CD4-positive, alpha-beta T cell (primary cell): ENCODE measurements at places on chromosomes 4 and X.

- no peak for DNase-seq
Observed at GRCh38 chr4:14918336-14918735, 83.9 kb upstream of the CPEB2 start.

DNA sequence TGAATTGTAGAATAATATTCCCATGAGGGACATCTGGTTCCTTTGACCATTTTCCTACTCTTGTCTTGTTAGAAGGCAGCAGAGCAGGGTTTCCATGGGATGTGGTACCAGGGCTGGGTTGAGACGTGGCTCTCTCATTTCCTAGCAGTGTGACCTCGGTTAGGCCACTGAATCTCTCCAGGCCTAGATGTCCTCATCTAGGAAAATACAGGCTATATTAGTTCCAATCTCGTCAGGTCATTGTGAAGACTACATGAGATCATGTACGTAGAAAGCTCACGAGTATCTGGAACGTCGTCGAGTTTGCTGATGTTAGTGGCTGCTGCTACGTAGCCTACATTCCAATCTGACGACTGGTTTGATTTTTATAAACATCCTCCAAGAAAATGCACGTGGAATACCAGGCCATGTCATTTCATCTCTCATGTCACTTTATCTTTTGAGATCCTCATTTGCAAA lies 278.2 kb upstream of the GATB start:
- DNase-seq: no peak

DNA sequence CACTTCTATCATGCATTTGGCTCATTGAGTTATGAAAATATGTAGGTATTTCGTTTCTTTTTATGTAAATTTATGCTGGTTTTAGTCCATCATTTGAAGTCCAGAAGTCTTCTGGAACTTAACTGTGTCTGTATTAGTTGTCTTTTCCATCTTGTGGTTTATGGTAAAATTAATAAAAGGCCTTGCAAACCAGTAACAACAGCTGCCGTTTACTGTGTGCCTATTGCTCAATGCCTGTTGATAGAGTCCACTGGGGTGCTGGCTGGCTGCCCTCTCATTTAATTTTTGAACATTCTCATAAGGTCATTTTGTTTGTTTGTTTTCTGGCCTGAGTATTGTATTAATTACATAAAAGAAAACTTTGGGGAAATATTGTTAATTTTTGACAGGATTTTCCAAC lies 98.0 kb downstream of the NAA11 start:
- DNase-seq: no peak

DNA sequence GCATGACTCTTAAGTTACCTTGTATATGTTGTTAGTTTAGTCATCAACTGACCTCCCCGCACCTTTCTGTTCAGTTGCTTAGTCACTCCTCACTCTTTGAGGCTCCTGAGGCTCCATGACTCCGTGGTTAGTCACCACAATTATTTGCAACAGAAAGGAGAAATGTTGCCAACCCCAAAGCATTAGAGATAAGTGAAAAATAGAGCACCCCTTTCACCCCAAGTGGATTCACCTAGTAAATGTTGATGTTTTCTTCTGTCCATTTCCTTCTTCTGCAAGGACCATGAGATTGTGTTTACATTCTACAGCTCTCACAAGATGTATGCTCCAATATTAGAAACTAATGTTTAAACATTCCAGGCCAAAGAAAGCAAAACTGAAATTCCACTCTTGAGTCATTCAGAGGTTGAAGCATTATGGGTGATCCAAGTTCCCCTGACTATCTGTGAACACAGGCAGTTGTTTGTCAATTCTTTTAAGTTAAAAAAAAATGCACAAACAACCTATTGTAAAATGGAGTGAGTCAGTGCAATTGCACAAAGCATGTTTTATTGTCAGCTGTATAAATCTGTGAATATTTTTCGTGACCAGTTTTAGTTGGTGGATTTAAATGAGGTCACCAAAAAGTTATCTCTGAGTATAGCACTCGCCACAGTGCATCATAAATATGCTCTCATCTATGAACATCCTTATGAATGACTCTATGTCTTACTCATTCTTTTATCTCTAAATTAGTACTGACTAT lies 552.4 kb upstream of the MAGEB2 start:
- no peak for DNase-seq

GRCh38 chr4:26034849-26035248 lies 120.8 kb downstream of the SMIM20 start:
- DNase-seq: no peak

GRCh38 chr4:88212253-88212561 lies 53.8 kb upstream of the ABCG2 start:
- DNase-seq: no peak

DNA sequence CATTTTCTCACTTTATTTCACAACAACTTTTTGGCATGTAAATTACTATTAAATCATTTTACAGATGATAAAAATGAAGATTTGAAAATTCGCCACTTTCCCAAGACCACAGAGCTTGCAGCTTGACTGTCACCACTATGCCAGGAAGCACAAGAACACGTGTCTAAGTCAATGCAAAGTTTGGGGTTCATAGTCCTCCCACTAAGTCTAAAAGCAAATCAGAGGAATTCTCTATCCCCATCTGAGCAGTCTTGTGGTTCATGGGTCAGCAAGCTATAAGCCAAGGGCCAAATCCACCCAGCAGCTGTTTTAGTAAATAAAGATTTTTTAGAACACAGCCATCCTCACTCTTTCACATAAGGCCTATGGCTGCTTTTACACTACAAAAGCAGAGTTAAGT lies 833.3 kb upstream of the INTU start:
- DNase-seq: no peak

GRCh38 chr4:129823105-129823504 lies 727.2 kb downstream of the C4orf33 start:
- DNase-seq: no peak

DNA sequence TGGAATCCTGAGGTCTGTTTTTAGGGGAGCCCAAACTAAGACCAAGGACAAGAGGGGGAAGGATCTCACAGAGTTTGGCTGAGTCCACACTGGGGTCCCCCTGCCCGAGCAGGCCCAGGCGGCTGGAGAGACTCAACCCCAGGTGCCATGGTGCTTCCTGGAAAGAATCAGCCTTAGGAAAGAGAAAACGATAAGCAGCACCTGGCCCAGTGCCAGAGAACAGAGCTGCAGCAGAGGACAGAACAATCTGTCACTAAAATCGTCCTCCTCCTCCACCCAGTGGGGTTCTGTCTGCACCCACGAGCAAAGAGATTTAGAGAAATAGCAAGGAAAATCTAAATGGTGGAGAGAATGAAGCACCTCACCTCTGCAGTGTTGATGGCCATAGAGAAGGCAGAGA lies 470.5 kb downstream of the BCOR start:
- no peak for DNase-seq

DNA sequence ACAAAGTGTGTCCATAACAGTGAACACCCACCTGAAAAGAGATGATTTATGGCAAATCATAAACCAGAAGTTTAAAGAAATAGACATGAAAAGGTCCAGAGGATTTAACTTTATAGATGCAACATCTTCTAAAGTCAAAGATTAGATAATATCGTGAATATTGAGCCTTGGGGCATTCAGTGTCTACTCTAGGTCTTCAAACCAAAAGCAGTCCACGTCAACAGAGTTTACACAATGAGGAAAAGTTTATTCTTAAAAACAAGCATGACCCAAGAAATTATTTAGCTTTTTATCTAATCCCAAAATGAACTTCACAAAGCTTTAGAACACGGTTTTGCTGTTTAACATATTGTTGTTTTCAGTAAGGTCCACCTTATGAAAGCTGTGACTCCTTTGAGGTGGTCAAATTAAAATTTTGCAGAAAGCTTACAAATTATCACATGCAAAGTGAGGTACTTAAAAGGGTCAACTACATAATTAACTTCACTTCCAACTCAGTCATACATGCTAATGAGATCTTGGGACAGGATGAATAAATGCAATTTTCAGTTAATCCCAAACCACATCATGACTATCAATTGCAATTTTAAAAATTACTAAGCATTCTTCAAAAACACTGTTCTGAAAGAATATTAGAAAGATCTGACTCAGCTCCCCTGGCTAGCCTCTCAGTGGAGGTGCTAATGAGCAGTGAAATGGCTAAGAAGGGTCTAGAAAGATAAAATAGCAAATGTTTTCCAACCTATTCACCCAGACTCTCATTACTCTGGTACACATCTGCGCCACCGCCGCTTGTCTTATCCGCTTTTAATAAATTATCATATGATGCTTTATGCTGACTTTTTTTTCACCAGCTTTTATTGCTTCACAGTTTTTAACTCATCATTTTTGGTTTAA lies 92.4 kb upstream of the WDR17 start:
- no peak for DNase-seq

DNA sequence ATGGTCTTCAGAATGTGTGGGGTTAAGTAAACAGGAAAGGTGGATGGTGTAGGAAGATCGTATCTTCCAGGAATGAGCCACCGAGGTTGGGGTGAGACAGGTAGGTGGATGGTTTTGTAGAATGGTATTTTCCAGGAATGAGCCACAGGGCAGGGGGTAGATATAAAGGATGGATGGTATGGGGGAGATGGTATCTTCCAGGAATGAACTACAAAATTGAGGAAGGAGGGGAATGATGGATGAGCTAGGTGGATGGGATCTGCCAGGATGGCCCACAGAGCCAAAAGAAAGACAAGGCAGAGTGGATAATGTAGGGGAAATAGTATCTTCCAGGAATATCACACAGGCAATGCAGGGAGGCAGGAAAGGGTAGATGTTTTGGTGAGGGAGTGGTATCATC lies 60.0 kb downstream of the MAOA start:
- no peak for DNase-seq

- no peak for DNase-seq
Observed at GRCh38 chrX:57417827-57418226, 131.3 kb downstream of the FAAH2 start.

GRCh38 chr4:14445882-14446281 lies 556.4 kb upstream of the CPEB2 start:
- no peak for DNase-seq
